Stimulated activated CD4-positive, alpha-beta T cell treated with anti-CD3 and anti-CD28 coated beads, Interleukin-2, amount 100 ng/mL, for 24 hours (primary cell): ENCODE measurements at places on chromosomes 1 and 21.

DNA sequence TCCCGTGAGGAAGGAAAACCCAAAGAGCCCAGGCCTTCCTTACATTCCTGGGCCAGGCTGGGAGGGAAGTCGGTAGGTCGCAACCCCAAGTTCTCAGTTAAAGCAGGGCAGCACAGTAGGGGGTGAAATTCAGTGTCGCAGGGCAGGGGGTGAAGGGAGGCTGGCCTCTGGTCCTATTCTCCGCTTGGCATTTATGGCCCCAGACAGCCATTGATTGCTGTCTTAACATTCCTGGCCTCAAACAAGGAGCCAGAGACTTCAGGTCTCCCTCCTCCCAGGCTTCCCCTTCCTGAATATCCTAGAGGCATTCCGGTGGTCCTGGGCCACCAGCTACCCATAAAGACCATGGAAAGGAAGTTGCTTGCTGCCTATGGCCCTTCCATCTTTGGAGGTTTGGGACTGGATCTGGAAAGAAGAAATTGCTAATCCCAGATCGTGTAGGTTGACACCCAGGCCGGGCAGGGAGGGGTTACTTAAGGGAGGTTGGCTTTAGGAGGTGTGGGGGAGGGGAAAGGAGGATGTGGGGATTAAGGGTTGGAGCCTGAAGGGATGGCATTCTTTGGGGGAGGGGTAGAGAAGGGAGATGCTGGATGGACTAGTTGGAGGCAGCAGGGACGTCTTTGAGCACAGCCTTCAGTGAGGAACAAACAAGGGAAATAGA is 1.7 kb downstream of the LIN28A start:
- DNase-seq = no peak

DNA sequence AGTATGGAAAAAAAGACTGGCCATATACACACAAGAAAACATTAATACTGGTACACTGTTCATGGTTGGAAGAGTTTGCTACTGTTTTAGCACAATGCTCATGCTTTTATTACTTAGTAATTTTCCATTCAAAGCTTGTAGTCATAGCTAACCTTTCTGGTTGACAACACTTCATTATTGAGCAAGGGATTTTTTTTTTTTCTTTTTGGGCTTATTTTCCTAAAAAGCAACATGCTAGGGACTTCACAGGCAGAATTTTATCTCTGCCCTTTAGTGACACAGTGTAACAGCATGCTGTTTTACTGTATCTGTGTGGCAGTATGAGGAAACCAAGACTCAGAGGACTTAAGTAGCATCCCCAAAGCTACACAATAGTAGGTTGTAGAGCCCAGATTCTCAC is 58.5 kb downstream of the FGGY start:
- no peak for DNase-seq

DNA sequence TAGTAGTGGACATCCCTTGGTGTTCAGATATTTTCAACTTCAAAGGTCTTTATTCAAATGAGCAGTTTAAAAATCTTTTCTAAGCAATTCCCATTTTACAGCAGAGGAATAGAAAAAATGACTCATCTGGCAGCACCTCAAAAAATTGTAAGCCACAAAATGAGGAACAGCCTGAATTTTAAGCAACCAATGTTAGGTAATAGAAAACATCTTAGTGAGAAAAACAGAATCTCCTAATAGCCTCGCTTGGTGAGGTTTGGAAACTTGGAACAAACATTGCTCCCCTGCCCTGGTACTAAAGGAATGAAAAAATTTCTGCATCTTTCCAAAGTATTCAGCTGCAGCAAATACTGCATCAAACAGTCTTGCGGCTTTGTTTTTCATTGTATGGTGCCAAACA is 264.4 kb downstream of the NTNG1 start:
- no peak for DNase-seq

DNA sequence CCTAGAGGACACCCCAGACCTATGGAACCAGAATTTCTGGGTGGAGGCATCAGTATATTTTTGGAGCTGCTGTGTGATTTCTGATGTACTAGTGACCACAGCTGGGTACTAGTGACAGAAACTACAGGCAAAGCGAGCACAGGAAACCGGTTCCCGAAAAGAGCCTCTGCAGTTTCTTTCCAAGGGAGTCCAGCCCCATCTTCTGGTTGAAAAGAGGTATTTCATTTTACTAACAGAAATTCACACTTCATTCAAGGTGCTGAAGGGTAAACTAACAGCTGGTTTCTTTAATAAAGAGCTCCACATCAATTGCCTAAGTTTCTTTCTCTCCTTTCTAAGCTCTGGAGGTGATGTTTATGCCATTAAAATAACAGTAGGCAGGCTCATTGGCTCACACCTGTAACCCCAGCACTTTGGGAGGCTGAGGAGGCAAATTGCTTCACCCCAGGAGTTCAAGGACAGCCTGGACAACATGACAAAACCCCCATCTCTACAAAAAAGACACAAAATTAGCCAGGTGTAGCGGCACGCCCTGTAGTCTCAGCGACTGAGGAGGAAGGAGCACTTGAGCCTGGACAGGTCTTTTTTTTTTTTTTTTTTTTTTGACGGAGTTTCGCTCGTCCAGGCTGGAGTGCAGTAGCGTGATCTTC is 22.0 kb downstream of the THAP3 start:
- no peak for DNase-seq

- no peak for DNase-seq
Measured at GRCh38 chr1:221336126-221336525, 405.8 kb downstream of the DUSP10 start.

DNA sequence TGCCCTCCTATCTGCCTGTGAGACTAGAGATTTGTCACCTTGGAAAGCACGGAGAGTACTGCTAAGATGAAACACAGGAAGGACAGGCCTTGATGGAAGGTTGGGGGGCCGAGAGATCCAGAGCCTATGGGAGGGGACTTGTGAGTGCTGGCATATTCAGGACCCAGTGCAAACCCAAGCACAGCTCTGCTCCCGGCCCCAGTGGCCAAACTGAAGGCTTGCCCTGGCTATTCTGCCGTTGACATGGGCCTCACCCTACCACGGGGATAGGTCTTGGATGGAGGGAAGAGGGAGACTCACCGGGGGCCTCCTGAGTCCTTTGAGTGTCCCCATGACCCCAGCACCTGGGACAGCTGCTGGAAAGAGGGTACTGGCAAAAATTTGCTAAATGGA is 4.6 kb upstream of the EVA1B start:
- no peak for DNase-seq

GRCh38 chr21:44363278-44363677 is 9.9 kb downstream of the TRPM2 start:
- DNase-seq = no peak

DNA sequence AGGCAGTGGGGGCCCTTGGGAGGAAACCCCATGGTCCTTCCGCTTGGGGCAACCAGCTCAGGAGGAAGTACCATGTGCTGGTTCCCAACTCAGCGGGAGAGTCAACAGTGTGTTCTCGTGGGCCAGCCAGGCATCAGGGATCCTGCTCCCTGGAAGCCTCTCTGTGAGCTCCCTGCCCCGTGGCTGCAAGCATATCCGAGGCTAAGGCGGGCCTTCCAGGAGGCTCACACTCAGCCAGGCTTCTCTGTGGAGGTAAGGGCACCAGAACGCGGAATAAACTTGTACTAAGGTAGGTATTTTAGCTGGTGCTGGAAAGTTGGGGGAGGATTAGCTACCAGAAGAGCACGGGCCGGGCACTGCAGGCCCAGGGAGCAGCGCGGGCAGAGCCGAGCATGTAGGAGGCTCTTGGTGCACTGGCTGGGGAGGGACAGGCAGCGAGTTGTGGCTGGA is 74.7 kb upstream of the POU3F1 start:
- no peak for DNase-seq
